Right renal cortex interstitium (tissue), 3 donors: ENCODE measurements at places on chromosomes 5 and 9. TPM values are rescaled to one million over a fixed set of nuclear protein-coding genes. Genes with fewer than 3 reads are reported as not detected.
A peak's percentile ranks its signal among the peaks of the same experiment; 100 is the strongest.

The C7 gene
- polyA plus RNA-seq: 179 TPM

GRCh38 chr5:98585661-98586310, 187.7 kb upstream of the RGMB start:
- no peak for DNase-seq

GRCh38 chr5:24714746-24715145, 70.0 kb upstream of the CDH10 start:
- DNase-seq: no peak

The CBY3 gene
- 0.65 TPM for polyA plus RNA-seq

DNA sequence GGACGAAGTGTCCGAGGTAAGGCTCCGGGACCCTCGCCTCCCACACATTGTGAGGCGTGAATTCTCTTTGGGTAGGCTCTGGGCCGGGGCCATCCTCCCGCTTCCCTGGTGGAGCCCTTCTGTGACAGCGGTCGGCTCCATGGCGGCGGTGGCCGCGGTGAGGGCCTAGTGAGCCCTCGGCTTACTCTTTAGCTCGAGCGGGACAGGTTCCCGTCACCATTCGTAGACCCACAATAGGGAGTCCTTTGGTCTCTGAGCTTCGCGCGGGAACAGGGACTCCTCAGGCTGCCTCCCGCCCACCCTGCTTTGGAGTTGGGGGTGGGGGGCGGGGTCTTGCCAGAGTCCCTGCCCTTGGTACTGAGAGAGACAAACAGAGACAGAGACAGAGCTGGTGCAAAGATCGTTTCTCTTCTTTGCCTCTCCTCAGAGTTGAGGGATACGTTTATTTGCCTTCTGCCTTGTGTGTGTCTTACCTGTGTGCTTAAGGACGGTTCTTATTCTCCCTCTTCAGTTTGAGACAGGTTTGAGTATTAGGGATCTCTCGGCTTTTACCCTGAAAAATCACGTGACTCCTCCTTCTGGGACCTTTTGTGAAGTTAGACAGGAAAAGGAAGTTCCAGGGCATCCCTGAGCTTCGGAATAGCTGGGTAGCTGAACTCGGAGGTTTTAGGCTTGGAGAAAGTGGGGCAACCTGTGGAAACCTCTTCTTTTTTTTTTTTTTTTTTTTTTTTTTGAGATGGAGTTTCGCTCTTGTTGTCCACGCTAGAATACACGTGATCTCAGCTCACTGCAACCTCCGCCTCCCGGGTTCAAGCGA, 833 bp downstream of the ANKHD1 start:
- DNase-seq: peak; percentile 38

The GRM6 gene
- 0.52 TPM for polyA plus RNA-seq

The COQ4 gene
- 56.2 TPM for polyA plus RNA-seq

DNA sequence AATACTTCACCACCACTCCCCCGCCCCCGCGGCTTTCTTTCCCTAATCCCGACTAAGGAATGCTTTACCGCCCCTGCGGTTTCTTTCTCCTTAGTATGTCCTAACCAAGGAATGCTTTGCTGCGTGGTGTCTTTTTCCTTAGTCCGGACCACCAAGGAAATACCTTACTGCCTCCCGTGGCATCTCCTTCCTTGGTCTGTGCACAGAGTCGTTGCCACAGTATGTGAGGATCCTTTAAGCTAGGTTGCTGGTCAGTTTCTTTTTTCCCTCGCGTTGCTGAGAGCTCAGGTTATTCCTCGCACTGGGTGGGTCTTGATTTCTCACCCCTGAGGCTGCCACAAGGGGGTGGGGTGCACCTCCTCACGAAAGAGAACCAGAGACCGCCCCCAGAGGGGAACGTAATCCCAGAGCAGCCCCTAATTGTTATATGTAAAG, 309.4 kb downstream of the NR3C1 start:
- DNase-seq: no peak

The DMRTA1 gene
- 2.5 TPM for polyA plus RNA-seq

GRCh38 chr5:133273661-133274596, 222.1 kb downstream of the HSPA4 start:
- DNase-seq: no peak

DNA sequence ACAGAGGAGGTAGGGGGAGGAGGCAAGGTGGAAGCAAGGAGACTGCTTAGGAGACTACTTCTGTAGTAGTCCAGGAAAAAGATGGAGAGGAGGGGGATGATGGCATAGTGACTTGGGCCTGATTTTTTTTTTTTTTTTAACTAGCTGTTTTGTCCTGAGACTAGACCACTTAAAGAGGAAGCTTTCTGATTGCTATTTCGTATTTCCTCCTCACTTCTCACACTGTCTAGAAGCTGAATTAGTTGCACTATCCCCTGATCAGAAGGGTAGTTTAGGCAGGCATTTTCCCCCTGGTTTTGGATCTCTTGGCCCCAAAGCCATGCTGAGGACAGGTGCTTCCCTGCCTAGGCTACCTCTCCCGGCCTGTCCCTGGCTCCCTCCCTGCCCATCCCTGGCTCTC, 14.9 kb downstream of the LARP1 start:
- no peak for DNase-seq

GRCh38 chr5:90248640-90249039, 160.9 kb downstream of the CETN3 start:
- no peak for DNase-seq

DNA sequence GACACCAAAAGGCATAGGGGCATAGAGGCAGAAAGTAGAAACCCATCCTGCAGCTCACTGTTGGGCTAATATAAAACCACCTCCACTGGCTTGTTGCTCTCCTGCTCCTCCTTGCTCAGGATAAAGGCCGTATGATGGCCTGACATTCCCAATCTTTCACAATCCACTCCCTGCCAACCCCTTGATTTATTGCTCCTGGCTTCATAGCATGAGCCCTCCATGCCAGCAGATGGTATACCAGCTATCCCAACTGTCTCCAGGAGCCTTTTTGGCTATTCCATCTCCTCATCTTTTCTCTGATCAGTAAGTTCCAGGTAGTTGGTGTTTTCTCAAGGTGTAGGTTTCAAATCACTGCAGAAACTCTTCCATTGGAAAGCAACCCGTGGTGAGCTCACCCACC, 128.8 kb downstream of the EGFLAM start:
- no peak for DNase-seq

DNA sequence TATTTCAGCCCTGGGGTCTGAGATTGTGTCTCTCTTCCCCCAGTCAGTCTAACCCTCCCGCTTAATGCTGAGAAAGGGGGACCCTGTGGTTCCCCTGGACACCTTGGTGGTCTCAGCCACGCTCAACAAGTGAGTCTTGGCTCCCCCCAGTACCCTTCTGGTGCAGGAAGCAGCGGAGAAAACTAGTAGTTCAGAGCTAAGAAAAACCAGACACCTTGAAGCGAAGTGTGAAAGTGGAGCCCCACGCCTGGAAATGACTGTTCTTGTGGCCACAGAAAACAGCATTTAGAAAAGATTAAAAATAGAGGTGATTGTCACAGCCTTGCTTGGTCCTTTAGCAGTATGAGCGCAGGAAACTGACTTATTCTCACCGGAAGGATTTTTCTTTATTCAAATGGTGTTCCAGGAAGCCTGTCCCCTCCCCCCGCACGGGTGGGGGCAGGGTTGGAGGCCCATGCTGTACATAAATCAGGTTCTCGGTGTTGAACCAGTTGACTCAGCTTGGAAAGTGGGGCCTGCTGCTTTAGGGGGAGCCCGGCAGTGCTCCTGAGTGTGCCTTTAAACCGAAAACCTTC, 8.1 kb downstream of the ARPC5L start:
- DNase-seq: no peak

GRCh38 chr9:121972501-121972981, 120.6 kb downstream of the TTLL11 start:
- no peak for DNase-seq

- no peak for DNase-seq
Measured at GRCh38 chr5:528629-529511, 4.6 kb upstream of the SLC9A3 start.
